Esophagus squamous epithelium (tissue), 5 donors: ENCODE measurements at places on chromosomes 6 and 20.

GRCh38 chr6:49462071-49462470 is 982 bp downstream of the MMUT start:
- no peak for DNase-seq

DNA sequence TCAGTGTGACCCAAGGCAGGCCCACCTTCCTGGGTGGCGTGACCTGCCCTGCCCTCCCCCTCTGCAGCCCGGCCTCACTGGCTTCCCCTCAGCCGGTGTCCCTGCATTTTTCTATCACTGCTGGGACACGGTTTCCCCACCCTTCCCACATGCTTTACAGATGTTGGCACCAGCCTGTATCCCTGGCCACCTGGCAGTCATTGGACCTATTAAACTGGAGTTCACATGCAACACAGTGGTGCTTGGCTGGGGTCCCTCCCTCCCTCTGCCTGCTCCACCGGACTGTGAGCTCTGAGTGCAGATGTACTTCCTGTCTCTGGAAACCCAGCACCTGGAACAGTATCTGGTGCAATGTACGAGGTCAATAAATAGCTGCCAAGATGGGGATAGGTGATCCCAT is 25.5 kb upstream of the STX16 start:
- no peak for DNase-seq

DNA sequence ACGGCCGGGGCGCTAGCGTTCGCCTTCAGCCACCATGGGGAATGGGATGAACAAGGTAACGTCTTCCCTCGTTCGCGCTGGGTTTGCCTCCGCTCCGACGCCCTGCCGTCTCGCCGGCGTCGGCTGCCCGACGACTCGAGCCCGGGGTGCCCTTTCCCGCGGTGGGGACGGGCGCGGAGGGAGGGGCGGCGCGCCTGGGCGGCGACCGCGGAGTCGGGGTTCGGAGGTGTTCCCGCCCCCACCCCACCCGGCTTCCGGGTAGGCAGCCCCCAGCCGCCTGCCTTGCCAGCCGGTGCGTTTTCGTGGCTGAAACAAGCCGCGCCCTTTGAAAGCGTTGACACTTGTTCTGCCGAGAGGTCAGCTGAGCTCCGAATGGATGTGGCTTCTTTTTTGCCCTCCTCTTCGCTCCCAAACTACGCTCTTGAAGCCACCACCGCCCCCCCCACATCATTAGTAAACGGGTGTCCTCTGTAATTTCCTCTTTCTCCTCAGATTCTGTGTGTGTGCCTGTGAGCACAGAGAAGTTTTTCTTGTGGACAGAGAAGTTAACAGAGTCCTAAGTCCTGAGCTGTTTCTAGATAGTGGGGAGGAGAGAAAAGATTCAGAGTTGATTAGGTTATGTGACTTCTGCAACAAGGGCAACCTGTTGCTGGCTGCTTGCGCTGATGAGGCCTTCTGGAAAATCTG is 362 bp downstream of the DUSP22 start:
- DNase-seq: no peak

GRCh38 chr20:9916761-9917160 is 77.9 kb upstream of the PAK5 start:
- no peak for DNase-seq

DNA sequence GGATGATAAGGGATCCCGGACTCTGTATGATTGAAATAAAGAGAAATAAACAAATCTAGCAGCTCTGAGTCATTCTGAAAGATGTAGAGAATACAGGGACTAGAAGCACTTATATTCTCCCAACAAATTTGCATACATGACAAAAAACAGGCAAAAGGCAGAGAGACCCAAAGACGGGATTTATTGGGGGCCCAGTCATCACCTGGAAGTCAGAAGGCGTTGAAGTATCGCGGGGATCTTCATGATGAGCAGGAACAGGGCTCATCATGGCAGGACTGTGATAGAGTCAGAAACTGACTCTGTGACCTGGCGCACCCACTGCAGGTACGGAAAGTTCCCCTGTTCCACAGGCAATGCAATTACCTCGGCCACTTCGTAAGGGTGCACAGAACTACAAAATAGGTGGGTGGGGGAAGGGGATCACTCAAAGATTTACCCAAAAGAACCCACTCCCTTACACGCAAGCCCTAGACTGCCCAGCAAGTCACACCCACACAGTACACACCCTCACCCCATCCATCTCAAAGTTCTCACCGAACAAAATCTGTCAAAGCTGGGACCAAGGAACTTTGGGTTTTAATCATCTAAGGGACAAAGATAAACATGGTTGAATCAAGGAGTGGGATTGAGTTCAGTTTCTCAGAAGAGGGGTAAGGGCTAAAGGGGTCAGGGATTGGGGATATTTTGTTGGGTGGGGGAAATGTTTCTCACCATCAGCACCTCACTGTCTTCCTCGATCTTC is 1.4 kb downstream of the CUTA start:
- no peak for DNase-seq

GRCh38 chr20:37383229-37383989 is 37.5 kb downstream of the SRC start:
- no peak for DNase-seq

DNA sequence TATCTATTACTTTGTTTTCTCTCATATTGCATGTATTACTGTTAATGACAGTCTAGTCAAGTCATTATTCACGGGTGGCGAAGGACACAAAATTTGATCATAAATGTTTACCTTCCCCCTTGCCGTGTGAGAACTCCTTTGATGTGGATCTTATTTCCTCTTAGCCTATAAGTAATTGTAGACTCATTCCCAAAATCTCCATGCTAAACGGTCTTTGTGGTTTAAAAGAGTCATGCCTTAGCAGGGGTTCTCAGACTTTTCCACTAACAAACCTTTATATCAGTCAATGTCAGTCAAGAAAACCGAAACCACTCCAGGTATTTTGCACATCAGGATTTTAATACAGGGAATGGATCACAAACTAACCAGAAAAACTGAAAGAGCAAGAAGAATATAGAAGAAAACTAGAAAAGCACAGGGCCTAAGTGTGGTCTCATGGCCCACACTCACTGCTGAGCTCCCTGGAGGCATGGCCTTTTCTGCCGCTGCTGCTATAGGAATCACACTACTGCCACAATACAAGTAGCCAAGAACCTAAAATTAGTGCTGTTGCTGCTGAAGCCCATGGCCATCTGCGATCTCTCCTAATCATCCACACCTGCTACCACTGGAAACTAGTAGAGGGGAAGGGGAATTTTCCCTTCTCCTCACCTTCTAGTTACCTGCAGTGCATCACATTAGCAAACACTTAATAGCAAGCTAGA is 186.0 kb upstream of the POU3F2 start:
- no peak for DNase-seq

- no peak for DNase-seq
Observed at GRCh38 chr6:127606131-127606562, 29.2 kb downstream of the C6orf58 start.

GRCh38 chr6:56046576-56046975 is 171.2 kb upstream of the BMP5 start:
- DNase-seq: no peak

DNA sequence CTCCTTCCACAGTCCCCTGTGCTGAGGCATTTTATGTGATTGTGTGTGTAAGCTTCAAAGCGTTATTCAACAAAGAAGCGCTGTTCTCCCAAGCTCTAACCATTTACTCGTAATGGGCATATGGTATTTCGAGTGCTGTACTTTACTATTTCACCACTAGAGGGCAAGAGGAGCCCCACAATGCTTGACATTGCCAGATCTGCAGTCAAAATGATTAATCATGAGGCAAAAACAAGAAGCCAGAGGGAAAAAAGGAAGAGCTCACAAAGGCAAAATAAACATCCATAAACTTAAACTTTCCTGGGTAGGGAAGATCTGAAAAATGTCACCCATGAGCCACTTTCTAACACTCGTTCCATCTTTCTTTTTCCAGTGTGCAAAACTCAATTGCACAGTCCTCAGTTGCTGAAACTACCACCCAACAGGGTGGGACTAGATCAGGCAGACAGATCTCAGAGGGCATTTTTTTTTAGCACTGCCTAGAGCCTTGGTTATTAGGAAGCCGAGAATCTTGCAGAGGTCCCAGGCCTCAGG is 215.0 kb upstream of the PLCB4 start:
- no peak for DNase-seq

GRCh38 chr6:145096846-145097245 is 638.5 kb downstream of the EPM2A start:
- DNase-seq: no peak

- DNase-seq: no peak
Observed at GRCh38 chr6:139883776-139884175, 509.3 kb upstream of the CITED2 start.

DNA sequence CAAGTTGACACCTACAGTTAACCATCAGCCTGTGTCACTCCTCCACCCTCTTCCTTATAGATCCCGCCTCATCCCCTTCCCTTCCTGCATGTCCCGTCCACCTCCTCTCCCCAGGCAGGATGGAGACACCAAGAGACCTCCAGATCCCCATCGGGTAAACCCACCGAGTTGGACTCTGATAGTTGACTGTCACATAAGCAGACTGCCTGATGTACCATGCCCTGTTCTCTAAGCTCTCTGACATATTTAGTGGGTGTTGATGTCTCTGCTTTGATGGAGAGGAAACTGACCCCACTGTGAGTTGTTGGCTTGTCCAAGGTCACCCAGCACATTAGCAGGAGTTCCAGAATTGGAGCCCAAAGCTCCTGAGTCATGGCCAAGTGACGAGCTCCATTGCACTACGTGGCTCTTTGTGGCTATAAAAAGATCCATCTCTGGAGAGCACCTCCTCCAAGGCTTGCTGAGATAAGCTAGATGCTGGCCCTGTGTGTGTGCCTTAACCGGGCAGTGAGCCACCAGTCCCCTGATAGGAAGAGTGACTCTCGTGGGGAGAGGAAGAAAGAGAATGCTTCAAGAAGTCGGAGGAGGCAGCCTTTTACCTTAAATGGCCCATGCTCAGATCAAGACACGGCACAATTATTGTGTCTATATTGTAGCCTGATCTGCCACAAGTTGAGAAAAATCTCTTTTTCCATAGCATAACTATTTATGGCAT is 236.0 kb upstream of the ECI2 start:
- no peak for DNase-seq

DNA sequence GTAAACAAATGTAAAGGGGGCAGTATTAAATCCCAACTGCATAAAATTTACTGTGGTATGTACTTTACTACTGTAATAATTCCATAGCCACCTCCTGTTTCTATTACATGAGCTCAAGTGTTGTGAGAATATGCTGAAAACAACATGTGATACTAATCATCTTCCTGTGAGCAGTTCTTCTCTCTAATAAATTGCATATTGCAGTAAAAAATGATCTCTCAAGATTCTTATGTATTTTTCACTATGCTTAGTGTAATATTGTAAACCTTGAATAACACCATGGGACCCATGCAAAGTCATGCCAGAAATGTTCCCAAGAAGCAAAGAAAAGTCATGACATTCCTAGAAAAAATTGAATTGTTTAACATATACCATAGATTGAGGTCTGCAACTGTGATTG is 133.0 kb upstream of the ATXN1 start:
- DNase-seq: no peak

GRCh38 chr6:147716434-147716833 is 207.9 kb downstream of the SAMD5 start:
- DNase-seq: no peak

DNA sequence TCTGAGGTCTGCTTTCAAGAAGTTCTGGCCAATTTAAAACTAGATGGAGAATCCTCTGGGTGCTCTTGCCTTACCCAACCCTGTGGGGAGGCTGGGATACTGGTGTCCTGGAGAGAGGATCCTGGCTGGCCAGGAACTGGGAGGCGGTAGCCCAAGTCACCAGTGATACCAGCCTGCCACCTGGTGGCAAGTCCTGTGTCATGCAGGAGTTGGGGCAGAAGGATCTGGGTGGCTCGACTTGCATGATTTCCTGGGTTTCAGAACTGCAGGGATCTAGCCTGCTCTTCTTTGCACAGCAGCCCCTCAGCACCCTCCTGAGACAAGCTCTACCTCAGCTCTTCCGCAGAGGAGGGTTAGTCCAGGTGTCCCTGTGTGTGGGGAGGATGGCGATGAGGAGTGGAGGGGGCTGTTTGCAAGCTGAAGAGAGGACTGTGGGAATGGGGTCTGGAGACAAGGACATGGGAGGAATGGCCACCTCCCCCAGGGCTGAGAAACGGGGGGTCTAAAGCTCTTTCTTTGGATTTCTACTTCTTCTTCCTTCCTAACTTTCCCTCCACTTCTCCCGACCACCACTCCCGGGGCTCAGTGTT is 4.2 kb downstream of the KCNK17 start:
- no peak for DNase-seq

DNA sequence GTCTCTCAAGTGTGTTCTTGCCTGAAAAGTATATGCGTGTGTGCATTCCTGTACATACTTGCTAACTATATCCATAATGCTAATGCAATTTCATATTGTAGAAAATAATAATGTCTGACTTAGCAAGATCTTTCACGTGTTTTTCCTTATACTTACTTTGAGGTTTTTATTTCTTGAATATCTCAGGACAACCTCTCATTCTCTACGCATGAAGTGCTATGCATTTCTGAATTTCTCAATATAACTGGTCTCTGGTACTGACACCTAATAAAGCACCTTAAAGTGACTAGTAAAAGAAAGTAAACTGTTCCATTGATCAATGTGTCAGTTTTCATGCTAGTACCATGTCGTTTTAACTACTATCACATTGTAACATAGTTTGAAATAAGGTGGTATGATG is 589.9 kb upstream of the ADGRB3 start:
- DNase-seq: no peak

DNA sequence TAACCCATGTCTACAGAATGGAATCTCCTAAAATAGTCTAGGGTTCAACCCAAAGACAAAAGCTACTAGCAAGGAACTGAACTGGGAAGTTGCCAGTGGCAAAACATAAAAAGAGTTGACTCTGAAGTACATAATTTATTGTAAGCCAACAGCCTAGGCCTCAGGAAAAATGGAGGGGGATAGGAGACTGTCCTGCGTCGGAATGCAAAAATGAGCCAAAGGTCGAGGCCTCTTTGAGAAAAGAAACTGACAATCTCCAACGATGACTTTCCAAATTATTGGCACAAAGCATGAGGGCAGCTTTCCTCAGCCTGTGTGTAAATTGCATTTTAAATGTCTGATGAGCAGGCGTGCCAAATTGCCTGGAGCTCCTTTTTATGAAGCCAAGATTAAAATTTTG is 2.1 kb downstream of the COL12A1 start:
- DNase-seq: no peak

- DNase-seq: no peak
Observed at GRCh38 chr6:107991772-107992550, 34.0 kb upstream of the SEC63 start.

GRCh38 chr6:3723966-3724365 is 27.5 kb downstream of the PXDC1 start:
- DNase-seq: no peak

DNA sequence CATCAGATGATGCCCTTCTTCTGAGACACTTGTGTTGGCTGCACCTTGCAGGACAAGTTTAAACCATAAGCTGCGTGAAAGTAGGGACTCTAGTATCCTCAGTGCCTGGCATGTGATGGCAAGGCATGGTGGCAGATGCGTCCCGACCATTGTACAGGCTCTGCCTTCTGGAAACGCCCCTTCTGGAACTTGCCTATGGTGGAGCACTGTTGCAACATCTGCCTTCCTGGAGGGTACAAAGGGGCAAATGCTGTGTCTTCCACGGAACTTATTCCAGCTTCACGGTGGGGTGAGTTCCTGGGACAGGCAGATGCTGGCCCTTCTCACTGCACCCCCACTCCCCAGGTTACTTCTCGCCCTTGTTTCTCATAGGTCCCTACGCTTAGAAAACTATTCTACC is 232.8 kb downstream of the THBS2 start:
- DNase-seq: no peak

- no peak for DNase-seq
Observed at GRCh38 chr20:41734506-41734945, 116.3 kb upstream of the CHD6 start.
